ENCODE measurements at places on chromosomes 7 and 10.

GRCh38 chr10:5645375-5645774, 21.0 kb downstream of the ASB13 start:
- no peak for DNase-seq

- DNase-seq = no peak
These were observed 194.3 kb downstream of the TPK1 start for GRCh38 chr7:144641389-144642044.

- DNase-seq = no peak
These were observed 33.7 kb downstream of the MCM10 start for GRCh38 chr10:13195016-13195415.

DNA sequence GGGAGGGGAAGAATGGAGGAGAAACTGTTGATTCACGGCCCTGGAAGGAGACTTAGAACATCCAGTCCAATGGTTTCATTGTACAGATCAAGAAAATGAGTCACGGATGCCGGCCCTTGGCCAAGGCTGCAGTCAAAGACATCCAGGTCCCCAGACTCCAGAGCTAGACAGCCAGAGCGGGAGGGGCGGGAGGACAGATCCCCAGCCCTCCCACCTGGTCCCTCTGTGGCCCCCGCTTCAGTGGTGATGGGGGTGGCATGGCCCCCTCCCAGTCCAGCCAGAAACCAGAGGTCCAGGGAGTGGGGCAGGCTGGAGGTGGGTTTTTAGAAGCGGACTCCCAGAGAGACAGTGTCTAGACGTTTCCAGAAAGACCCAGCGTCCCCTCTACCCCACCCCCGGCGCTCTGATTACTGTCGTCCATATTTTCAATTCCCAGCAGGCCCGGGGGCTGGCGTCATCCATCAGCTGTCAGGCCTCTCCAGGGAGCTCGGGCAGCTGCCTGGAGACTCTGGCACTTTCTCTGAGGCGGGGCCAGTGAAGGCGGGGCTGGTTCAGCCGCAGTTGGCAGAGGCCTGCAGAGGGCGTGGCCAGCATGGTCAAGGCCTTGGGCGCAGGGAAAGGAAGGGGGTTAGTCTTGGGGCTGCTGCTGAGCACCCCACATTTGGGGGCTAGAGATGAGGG, 8.0 kb upstream of the HSPB1 start:
- peak; percentile 77 for DNase-seq

DNA sequence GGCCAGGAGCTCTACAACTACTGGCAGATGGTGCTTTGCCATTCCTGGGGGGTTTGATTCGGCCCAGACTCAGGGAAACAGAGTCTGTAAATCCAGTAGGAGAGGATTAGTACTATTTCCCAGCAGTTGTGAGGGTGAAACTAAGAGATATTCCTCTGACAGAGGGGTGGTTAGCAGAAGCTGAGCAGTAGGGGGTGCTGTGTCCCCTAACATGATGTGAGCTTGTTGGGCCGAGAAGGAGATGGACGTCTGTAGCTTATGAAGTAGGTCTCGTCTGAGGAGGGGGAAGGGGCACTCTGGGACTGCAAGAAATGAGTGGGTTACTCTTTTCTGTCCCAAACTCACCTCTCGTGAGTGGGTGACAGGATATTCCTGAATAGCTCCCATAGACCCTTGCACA, 179.2 kb upstream of the MBL2 start:
- DNase-seq = peak; percentile 15

GRCh38 chr10:110460111-110460809, 37.4 kb upstream of the DUSP5 start:
- DNase-seq = no peak

DNA sequence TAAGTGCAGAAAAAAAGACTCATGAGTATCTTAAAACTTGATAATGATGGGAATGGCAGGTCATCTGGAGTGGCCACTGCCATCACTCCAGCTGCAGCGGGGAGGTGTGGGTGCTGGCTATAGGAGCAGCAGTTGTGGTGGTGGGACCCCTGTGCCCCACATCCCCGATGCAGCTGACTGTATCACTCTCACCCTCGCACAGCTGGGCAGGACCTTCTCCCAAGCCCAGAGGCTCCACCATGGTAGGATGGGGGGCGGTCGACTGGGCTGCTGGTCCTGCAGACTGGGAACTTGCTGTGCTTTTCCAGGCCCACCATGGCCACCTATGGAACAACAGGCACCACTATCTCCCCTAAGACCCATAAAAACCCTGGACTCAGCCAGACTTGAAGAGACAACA, 844.4 kb downstream of the SORCS1 start:
- no peak for DNase-seq

DNA sequence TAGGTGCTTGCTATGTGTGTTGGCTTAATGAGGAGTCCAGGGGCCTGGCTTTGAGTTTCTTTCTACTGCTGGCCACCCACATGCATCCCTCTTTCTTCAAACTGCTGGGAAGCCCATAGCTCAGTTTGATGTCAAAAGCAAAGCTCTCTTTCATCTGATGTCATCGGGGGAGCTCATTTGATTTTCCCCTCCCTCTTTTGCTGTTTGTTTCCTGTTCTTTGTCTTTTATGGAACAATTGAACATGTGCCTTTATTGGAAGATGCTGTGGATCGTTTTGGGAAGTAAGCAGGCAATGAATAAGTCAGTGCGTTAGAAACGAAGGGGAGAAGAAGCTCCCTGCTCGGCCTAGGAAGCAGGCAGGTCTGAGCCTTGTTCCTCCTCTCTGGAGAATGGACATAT, 140.7 kb downstream of the GRK5 start:
- DNase-seq = no peak

- DNase-seq = peak; percentile 20
These were observed 54.5 kb downstream of the RAB18 start for GRCh38 chr10:27558612-27559020.

GRCh38 chr7:43136064-43136463, 23.6 kb downstream of the HECW1 start:
- DNase-seq = no peak

DNA sequence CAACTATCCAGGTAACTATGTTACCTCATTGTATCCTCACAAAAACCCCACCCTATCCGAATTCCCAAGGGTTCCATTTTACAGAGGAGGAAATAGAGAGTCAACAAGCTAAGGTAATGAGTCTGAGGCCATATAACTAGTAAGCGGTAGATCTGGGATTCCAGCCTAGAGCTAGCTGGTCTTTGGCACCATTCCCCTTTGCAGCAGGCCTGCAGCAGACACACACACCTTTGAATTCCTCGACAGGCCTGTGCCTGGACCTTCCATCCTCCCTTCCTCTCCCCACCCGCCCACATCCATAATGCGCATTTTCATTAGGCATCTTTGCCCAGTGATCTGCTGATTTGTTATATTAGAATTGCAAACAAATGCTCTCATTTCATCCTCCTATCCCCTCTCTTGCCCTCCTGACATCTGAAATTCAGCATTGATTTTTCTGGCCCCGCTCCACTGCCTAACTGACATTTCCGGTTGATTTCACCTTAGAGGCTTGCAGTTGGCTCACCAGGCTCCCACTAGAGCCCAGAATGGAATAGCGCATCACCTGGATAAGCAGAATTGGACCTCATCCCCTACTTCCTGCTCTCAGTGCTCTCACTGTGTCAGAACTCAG, 129.5 kb downstream of the PLXNA4 start:
- DNase-seq = no peak

DNA sequence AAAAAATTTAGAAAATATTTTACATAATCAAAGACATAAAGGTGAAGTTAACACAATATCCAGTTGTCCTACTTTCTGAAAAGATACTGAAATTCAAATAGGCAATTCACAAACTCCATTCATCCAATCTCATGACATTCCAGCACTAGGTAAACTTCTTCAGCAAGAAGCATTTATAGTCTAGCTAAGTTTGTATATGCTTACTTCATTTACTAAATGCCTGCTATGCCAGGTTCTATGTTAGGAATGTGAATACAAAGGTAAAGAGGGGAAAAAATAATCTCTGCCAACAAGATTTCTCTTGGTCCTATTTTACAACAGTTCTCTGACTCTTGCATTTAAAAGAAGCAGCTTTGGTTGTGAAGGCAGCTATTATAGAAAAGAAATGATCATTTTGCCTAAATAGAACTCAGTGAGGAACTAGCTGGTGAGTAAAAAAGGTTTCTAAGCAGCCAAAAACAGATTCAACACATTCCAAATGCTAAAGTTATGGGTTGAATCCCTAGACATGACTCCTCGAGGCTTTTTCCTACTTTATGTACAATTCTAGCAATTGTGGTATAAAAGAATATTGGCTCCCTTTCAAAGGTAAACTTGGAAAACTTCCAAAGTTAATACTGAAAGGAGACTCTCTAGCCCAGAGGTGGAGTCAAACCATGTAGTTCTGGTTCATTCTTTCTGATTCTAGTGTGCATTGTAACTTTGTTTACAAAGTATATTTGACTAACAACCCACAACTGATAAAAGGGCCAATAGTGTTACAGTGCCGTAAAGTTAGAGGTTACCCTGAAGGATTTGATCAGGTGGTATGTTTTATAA, 30.9 kb upstream of the KLHL7 start:
- no peak for DNase-seq

DNA sequence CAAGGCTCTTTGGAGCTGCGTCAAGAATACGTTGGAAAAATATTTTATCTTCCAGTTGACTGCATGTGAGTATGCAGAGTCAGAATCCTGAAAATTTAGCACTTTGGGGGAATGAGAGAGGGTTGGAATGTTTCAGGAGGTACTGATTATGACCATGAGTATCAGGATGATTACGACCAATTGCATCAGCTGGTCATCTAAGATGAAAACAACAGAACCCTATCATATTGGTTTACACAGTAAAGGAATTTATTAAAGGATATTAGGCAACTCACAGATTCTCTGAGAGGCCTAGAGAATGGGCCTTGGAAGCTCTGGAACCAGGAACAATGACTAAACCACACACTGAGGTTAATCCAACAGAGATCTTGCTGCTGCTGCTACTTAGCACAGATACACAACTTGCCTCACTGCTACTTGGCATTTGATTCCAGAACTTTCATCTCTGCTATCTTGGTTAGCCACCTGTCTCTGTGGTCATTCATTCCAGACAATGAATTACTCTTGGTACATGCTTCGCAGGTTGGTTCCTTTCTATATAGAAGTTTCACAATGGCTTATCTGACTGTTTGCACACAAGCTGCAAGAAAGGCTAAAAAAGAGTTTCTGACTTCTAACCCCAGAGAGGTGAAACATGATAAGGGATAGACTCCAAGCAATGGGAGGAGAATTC, 68.0 kb upstream of the CTTNBP2 start:
- peak; percentile 10 for DNase-seq

- DNase-seq = peak; percentile 87
These were observed 875.4 kb downstream of the LRMDA start for GRCh38 chr10:76306856-76307255.

DNA sequence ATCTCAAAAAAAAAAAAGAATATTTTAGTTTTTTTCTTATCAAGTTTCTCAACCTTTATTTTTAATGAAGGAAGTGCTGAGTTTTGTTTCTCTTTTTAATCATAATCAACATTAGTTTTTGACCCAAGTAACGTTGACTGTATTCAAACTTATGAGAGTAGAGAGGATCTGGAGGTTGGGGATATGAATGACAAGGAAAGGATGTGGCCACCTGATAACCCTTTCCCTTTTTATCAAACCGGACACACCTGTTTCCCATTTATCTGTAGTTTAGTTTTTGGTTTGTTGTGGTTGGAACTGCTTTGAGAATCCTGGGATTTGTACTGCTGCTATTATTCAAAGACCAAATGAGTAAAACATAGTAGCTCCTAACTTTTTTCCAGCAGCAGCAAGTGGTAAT, 38.6 kb downstream of the HACD1 start:
- no peak for DNase-seq

DNA sequence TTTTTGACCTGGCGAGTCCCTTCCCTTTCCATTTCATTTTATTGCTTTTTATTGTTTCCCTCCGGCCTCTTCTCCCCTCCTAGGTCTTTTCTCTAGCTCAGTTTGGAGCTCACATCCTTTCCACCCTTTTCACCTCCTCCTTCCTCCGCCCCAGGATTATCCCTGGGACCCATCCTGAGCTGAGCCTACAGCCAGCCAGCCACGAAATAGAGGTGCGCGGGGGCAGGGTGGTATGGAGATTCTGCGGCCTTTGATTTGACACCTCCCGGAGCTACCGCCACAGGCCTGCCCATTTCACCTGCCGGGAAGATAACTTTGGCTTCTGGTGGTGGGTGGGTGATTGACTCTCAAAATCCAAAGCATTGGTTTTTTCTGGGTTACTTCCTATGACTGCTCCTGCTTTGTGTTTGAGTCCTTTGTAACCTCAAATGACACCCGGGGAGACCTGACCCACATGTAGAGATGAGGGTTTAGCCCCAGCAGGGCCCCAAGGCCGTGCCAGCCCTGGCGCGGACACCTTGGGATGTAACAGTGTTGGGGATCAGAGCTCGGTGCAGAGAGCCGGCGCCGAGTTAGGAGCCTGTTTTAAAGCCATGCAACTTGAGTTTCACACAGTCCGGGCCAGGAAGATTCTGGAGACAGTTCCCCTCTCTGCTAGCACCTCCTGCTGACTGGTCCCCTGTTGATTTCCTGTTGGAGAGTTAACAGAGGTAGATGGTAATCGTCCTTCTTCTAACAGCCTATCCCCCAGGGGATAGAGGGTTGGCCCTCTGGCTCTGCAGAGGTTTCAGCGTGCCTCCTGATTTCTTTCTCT, 1.5 kb downstream of the DUSP5 start:
- peak; percentile 47 for DNase-seq

DNA sequence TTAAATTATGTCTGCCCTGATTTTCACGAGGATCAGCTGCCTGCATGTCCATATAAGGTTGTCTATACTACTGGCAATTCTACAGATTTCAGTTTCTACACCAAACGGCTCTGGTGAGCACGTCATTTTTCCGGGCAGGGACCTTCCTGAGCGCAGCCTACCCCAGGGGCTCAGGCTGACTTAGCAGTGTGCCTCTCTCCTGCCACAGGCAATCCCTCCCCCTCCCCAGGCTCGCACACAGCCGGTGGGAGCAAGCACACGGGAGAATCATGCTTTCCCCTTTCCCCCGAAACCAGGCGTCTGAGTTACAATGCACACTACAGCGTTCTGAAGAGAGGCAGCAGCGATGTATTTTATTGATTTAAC, 1.7 kb downstream of the KLF6 start:
- peak; percentile 84 for DNase-seq

- no peak for DNase-seq
These were observed 513.6 kb upstream of the FOXK1 start for GRCh38 chr7:4168541-4168940.

GRCh38 chr10:120609006-120609405, 152.0 kb downstream of the PLPP4 start:
- DNase-seq = no peak

GRCh38 chr7:34158368-34159153, 253.2 kb downstream of the BMPER start:
- no peak for DNase-seq

GRCh38 chr7:90709501-90710465, 113.7 kb downstream of the CDK14 start:
- peak; percentile 38 for DNase-seq

GRCh38 chr10:86300931-86301830, 65.4 kb downstream of the GRID1 start:
- no peak for DNase-seq

- DNase-seq = no peak
These were observed 2.2 kb downstream of the CDC123 start for GRCh38 chr10:12198156-12198555.

- no peak for DNase-seq
These were observed 171.1 kb downstream of the FAM107B start for GRCh38 chr10:14603534-14604102.
